Stimulated activated CD4-positive, alpha-beta T cell treated with anti-CD3 and anti-CD28 coated beads, Interleukin-1b, Interleukin-23, amount 100 ng/mL, for 4 hours (primary cell): ENCODE measurements at places on chromosomes 3 and 15.

DNA sequence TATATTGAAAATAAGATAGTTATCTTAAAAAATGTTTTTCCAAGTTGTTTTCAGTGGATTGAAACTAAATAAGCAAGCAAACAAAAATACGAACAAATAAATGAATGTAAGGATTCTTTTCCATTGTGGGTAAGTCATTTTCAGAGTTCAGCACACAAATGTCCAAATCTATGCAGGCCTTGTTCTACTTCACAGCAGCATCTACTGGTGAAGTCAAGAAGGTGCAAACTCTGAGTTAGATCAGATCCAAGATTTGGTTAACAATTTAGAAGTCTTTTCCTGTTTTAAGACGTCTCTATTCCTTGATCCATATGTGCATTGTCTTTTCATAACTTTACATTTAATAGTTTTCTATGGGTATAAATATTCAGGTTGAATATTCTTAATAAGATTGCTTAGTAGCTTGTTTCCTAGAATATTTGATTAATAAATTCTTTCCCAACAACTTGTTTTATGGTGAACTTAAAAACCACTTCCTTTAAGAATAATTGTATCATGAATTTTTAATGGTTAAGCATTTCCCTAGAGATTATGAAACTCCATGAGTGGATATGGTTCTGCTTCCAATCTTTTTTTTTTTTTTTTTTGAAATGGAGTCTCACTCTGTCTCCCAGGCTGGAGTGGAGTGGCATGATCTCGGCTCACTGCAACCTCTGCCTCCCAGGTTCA, 10.5 kb downstream of the PTX3 start:
- DNase-seq = no peak

GRCh38 chr3:193701953-193702635, 109.1 kb downstream of the OPA1 start:
- no peak for DNase-seq

- DNase-seq = no peak
Observed at GRCh38 chr3:141942006-141942405, 65.6 kb downstream of the ATP1B3 start.

- no peak for DNase-seq
Observed at GRCh38 chr15:36117296-36117787, 462.1 kb upstream of the CDIN1 start.

- no peak for DNase-seq
Observed at GRCh38 chr3:126056681-126057500, 27.0 kb downstream of the SLC41A3 start.

DNA sequence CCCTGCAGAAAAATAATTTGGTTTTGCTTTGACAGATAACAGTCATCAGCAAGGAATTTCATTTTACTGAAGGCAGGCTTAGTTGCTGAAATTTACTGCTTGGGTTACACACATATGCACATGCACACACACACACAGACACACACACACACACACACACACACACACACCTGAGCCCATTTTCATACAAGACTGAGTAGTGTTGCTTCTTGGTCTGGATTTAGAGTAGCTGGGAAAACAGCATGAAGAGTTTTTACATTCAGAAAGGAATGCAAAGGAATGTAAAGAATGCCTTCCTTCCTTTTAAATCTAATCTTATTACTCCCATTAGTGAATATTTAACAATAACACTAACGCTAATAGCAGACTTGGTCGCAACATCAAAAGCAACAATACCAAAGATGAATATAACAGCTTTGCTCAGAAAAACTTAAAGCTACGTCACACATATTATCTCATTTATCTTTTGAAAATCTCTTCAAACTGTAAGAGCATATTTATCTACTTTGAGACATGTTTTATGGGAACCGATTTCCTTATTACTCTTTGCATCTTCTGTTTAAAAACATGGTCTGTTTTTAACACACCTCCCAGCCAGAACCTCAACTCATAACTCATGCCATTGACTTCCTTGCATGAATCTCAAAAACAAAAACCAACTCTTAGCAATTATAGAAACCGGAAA, 32.5 kb downstream of the RFTN1 start:
- no peak for DNase-seq

DNA sequence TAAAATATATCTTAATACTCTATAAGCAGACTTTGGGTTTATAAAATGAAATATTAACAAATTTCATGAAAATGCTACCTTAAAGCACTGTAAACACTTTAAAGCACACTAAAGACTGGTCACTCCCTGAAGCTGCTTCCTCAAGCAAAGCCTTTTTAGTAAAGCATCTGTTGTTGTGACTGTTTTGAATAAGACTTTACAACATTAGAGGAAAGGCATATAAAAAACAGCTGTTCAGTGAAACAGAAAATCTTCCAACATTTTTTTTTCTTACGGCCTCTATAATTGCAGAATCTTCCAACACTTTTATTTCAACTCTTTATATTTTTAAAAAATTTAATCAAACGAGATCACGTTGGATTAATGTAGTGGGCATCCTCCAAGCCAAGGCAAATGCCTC, 48.1 kb downstream of the GRK7 start:
- DNase-seq = no peak

GRCh38 chr3:196207159-196207832, 3.9 kb downstream of the ZDHHC19 start:
- peak; percentile 49 for DNase-seq

DNA sequence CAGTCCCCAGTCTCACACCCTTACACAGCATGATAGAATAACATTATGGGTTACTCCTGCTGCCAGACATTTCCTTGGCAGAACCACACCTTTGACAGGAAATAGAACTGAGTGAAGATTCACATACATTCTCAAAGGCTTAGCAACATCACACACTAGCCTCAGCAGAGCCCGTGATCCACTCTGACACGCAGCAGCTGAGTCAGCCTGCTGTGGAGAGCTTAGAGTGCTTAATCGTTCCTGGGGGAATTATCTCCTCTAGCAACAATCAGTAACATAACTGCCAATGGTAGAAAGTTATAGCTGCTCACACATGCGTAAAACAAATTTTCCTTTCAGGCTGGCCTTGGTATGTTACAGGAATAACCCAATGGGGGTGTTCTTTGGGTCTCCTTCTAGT, 382.1 kb downstream of the GAP43 start:
- DNase-seq = no peak

DNA sequence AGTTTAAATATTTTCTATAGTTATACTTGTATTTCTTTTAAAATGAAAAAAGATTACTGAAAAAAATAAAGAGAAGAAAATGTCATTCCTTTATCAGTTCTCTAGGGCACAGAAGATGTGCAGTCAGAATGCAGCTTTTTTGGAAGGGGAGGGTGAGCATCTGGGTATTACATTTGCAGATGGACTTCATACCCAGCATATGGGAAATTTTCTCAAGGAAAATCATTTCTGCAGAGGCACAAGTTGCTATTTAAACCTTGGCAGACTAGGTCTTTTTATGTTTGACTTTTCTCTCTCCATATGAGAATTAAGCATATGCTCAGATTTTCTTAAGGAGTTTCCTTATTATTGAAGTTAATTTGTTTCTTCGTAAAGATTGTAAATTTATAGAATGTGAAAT, 39.5 kb upstream of the ZNF385D start:
- no peak for DNase-seq

DNA sequence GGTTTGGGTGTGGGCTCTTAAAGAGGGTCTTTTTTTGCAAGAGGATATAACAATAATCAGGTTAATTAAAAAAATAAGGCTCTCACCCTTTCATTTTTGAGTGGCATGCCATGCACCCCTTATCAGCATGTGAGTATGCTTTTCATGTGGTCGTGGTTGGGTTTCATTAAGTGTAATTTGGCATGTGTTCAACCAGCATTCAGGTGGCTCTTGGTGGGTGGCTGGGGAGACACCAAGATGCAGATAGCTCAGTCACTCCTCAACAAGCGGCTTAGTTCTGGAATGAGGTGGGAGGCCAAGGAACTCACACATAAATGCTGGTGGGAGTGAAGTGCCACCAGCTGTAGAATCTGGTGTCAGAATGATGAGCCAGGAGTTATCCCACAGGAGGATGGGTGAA, 66.8 kb downstream of the FLNB start:
- no peak for DNase-seq
